ENCODE measurements at places on chromosomes 1 and 21. TPM values are rescaled to one million over a fixed set of nuclear protein-coding genes. Genes with fewer than 3 reads are reported as not detected.

DNA sequence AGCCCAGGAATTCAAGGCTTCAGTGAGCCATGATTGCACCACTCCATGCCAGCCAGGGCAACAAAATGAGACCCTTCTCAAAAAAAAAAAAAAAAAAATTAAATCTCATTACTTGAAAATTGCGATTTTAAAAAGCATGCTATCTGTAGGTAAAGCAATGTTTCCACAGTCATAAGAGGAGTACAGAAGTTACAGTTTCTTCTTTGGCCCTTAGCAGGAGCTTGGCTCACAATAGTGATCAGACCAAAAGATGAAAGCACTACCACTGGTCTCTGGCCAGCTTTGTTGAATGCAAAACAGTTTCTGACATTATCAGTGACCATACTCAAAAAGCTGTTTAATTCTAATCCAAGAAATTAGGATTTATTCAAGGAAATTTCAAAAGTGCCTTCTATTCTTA is 31.2 kb downstream of the VAV3 start:
- no peaks in the 10 kb centered on the region for H3K36me3 ChIP-seq
- H3K4me3 ChIP-seq = no peak overlapping the region
- no peak overlapping the region for H3K27ac ChIP-seq
- DNase-seq = no peak
- H3K27me3 ChIP-seq = no peaks in the 10 kb centered on the region

Gene KIRREL1
- 40.8 TPM for total RNA-seq

- H3K4me1 ChIP-seq = peaks cover 26% of the 10 kb centered on the region
- no peaks in the 10 kb centered on the region for H3K36me3 ChIP-seq
- peak overlapping the region; percentile 80 for H3K27ac ChIP-seq
- H3K4me3 ChIP-seq = no peak overlapping the region
- no peaks in the 10 kb centered on the region for H3K27me3 ChIP-seq
These were observed 3.8 kb downstream of the CELSR2 start for GRCh38 chr1:109252893-109253802.

DNA sequence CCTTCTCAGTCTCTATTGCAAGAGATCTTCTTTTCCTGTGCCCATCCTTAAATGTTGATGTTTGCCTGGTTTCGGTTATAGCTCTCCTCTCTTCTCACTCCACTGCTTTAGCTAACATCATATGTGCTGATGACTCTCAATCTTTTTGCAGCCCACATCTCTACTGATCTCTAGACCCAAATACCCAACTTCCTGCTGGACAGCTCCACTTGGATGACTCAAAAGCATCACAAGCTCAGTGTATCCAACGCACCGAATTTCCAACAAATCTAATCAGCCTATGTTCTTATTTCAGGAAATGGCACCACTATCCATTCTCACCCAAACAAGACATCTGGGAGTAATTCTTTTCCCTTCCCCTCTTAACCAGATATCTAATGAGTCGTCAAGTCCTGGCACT is 79.1 kb upstream of the ARTN start:
- DNase-seq = no peak
- peaks cover 15% of the 10 kb centered on the region for H3K4me1 ChIP-seq
- H3K27ac ChIP-seq = no peak overlapping the region
- no peak overlapping the region for H3K4me3 ChIP-seq

DNA sequence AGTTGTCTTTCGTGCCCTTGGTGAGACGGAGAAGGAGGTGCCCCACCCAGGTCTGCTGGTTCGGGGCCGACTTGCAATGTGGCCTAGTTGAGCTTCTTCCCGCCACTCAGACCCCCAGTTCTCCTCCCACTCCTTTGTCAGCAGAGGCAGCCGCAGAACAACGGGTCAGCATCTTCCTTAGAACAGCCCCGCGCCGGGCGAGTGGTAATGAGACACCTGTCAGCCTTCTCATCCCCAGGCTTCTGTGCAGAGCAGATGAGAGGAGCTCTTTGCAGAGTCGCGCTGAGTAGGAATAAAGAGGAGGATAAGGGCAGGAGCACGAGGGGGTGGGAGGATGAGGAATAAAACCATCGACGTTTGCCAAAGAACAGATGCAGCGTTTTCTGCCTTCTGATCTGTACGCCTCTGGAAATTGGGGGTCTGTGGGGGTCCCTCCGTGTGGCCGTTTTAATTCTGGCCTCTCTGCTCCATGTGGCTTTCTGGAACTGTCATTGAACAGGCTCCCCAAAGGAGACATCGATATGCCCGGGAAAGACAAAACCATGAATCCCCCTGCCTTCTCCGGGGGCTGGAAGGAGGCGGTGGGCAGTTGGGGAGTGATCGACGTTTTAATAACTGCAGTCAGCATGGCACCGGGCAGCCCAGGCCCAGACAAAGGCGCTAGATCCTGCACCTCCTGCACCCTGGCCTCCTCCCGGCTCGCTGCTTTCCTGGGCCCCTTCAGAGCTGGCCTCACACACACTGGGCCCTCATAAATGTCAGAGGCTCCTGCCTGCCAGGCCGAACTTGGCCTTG is 27.5 kb upstream of the IGSF21 start:
- no peak overlapping the region for H3K4me3 ChIP-seq
- H3K27me3 ChIP-seq = peaks cover 4% of the 10 kb centered on the region
- H3K27ac ChIP-seq = no peak overlapping the region
- no peaks in the 10 kb centered on the region for H3K4me1 ChIP-seq
- no peak for DNase-seq

Gene PROX1
- total RNA-seq = 14.1 TPM

Gene PCNX2
- total RNA-seq = 6.8 TPM

Gene NTRK1
- total RNA-seq = 1.2 TPM

DNA sequence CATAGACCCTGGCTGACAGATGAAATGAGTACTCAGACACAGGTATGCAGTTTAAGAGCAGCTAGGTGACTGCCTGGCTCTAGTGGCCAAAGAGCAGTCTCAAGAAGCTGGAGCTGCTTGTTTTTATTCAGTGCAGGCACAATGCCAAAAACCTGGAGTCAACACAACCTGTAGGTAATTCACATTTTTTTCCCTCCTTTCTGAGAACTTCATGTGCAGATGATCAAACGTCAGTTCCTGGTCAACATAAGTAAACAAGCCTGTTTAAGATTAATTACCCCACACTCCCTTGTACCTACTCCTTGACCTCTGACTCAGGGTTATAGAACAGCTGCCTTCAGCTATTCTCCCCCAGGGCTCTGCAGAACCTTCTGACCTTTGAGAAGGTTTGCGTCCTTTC is 17.3 kb upstream of the ACADM start:
- no peak for DNase-seq
- no peaks in the 10 kb centered on the region for H3K36me3 ChIP-seq
- no peaks in the 10 kb centered on the region for H3K4me1 ChIP-seq
- H3K27me3 ChIP-seq = no peaks in the 10 kb centered on the region

DNA sequence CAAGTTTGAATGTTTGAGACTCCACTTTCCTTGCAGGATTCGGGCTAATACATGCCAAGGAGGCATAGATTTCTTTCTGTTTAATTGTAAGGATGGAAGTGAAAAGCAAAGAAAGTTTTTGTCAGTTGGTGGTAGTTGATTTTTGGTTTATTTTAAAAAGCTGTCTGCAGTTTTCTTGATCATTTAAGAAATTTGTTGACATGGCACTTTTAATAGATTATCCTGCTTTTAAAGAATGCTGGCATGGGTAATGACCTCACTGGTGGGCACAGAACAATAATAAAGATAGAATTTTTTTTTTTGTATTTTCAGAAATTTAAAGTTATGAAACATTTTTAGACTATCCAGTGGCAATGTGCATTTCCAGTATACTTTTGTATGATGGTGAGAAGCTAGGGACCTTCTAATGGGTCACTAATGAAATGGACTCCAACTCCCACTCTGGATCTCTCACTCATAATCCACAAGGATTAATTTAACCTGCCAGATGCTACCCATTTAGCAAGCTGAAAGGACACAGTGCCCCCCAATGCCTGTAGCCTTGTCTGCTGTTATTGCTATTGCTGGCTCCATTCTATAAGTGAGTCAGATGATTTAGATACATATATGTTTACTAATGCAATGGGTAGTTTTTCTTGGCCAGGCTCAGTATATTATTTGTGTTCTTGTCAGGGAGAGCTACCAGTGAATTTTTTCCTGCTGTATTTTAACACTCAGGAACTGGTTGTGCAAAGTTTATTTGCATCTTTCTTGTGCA is 190.2 kb upstream of the SGIP1 start:
- peaks cover 14% of the 10 kb centered on the region for H3K4me1 ChIP-seq
- H3K4me3 ChIP-seq = no peak overlapping the region
- H3K27me3 ChIP-seq = no peaks in the 10 kb centered on the region
- no peak overlapping the region for H3K27ac ChIP-seq
- no peak for DNase-seq

Gene CEP104
- total RNA-seq = 61.0 TPM

DNA sequence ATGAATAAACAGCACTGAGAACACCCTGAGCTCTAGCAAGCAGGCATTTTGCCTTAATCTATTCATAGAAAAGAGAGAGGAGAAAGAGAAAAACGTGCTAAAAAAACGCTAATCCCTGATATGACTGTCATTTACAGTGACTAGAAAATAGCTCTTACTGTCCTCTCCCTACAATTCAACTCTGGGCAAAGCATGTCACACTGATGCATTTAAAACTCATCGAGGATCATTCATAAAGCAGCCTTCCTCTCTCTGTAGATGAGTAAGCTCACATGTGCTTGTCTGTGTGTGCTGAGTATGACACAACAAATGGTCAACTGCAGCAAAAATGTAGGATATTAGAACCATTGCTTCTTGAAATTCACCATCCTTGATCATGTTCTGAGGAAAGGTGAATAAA is 109.0 kb downstream of the SGIP1 start:
- H3K4me3 ChIP-seq = no peak overlapping the region
- H3K4me1 ChIP-seq = no peaks in the 10 kb centered on the region
- no peaks in the 10 kb centered on the region for H3K27me3 ChIP-seq
- DNase-seq = no peak
- no peaks in the 10 kb centered on the region for H3K36me3 ChIP-seq
- no peak overlapping the region for H3K27ac ChIP-seq

DNA sequence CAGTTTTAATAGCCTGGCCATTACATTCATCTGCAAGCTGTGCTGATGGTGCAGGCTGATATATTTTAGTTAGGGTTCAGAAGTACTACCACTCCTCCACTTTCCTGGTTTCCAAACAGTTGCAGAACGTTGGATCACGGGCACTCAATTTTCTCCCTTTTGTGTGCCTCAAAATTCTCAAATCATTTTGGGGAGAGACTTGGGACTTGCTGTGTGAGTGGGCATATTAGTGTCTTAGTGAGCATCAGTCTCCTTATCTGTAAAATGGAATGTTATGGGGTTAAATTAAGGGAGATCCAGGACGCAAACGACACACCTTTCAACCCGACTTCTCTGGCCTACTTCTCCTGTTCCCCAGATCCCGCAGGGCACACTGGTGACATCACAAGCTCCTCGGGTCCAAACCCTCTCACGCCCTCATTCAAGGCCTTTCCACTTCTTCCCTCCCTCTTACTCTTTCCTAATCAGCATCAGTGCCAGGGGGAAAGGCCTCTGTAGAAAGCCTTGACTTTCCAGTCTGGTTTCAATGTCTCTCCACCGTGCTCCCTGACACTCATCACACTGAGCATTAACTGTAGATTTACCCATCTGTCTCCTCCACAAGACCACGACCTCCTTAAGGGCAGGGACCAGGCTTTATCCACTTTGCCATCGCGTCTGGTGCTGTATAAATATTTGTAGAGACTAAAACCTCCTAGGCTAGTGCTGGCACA is 1.2 kb downstream of the PIGP start:
- peaks cover 21% of the 10 kb centered on the region for H3K4me1 ChIP-seq
- H3K4me3 ChIP-seq = peak overlapping the region; percentile 87
- DNase-seq = peak; percentile 77
- H3K36me3 ChIP-seq = peaks cover 7% of the 10 kb centered on the region
- H3K27ac ChIP-seq = peak overlapping the region; percentile 99
- H3K27me3 ChIP-seq = no peaks in the 10 kb centered on the region

Gene RGS16
- 12.0 TPM for total RNA-seq

DNA sequence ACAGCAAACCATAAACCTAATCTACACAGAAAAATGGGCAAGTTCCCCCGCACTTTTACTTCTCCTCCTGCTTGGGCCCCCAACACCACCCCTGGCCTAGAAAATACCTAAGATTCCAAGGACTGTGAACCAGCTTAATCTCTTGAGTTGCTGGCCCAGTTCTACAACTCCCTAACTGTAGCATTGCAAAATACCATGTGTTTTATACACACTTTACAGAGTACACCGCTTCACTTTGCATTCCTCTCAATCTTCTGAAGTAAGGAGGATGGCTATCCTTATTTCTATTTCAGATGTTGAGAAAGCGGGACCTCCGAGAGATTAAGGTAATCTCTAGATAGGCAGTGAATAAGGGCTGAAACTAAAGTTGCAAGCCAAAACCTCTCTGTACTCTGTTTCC is 408.3 kb upstream of the NR5A2 start:
- H3K36me3 ChIP-seq = no peaks in the 10 kb centered on the region
- no peak overlapping the region for H3K4me3 ChIP-seq
- H3K4me1 ChIP-seq = no peaks in the 10 kb centered on the region
- DNase-seq = no peak
- H3K27ac ChIP-seq = no peak overlapping the region

Gene VWA1
- 87.4 TPM for total RNA-seq

Gene TXNIP
- total RNA-seq = 945 TPM

- no peaks in the 10 kb centered on the region for H3K27me3 ChIP-seq
- peaks cover 30% of the 10 kb centered on the region for H3K4me1 ChIP-seq
- no peaks in the 10 kb centered on the region for H3K36me3 ChIP-seq
- no peak for DNase-seq
- H3K27ac ChIP-seq = no peak overlapping the region
These were observed 501.9 kb upstream of the USP24 start for GRCh38 chr1:55717111-55717510.

- no peaks in the 10 kb centered on the region for H3K27me3 ChIP-seq
- no peaks in the 10 kb centered on the region for H3K4me1 ChIP-seq
- no peak overlapping the region for H3K4me3 ChIP-seq
- H3K36me3 ChIP-seq = no peaks in the 10 kb centered on the region
- no peak for DNase-seq
These were observed 398.3 kb downstream of the SEC16B start for GRCh38 chr1:177571485-177572076.

Gene PDZK1
- 0.67 TPM for total RNA-seq

Gene OPRD1
- not detected for total RNA-seq

GRCh38 chr1:162030759-162031280 is 7.2 kb upstream of the OLFML2B start:
- H3K36me3 ChIP-seq = no peaks in the 10 kb centered on the region
- no peak overlapping the region for H3K4me3 ChIP-seq
- DNase-seq = no peak
- no peak overlapping the region for H3K27ac ChIP-seq

Gene CYP4A11
- not detected for total RNA-seq

DNA sequence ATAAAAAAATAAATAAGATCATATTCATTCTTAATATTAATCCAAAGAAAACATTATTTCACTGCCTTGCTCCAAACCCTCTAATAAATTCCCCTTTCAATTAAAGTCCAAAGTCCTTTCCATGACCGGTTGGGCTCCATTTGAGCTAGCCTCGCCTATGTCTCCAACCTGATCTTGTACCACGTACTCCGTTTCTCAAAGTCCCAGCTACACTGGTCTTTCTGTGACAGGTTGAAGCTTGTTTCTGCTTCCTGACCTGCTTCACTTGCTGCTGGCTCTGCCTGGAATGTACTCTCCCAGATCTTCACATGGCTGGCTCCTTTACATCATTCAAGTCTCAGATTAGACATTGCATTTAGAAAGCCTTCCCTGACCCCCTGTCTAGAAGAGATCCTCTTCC is 16.4 kb downstream of the RPL5 start:
- H3K4me1 ChIP-seq = peaks cover 8% of the 10 kb centered on the region
- no peak overlapping the region for H3K4me3 ChIP-seq
- H3K36me3 ChIP-seq = peaks cover 12% of the 10 kb centered on the region
- DNase-seq = no peak
- no peak overlapping the region for H3K27ac ChIP-seq
- H3K27me3 ChIP-seq = no peaks in the 10 kb centered on the region

Gene OR2L5
- total RNA-seq = not detected

GRCh38 chr1:65113298-65113697 is 34.7 kb upstream of the AK4 start:
- no peak overlapping the region for H3K4me3 ChIP-seq
- H3K4me1 ChIP-seq = no peaks in the 10 kb centered on the region
- no peak overlapping the region for H3K27ac ChIP-seq
- H3K36me3 ChIP-seq = no peaks in the 10 kb centered on the region

All from upper lobe of right lung (tissue), 1 donor.